Esophagus muscularis mucosa (tissue), 4 donors: ENCODE measurements at places on chromosomes 12 and 14. TPM values are rescaled to one million over a fixed set of nuclear protein-coding genes. Genes with fewer than 3 reads are reported as not detected.

Gene MYF6
- total RNA-seq = not detected

Gene TTC9
- total RNA-seq = 0.99 TPM

Gene KCNMB4
- total RNA-seq = 10.3 TPM

Gene TBX5
- 34.5 TPM for total RNA-seq

Gene COX8C
- total RNA-seq = not detected

Gene MTA1
- 70.2 TPM for total RNA-seq

Gene AKAP6
- 21.3 TPM for total RNA-seq

Gene B3GNT4
- not detected for total RNA-seq

Gene CLEC6A
- not detected for total RNA-seq

Gene PPP1R12A
- total RNA-seq = 570 TPM

Gene KRT72
- total RNA-seq = not detected
